ENCODE measurements at places on chromosomes 5 and 9.

DNA sequence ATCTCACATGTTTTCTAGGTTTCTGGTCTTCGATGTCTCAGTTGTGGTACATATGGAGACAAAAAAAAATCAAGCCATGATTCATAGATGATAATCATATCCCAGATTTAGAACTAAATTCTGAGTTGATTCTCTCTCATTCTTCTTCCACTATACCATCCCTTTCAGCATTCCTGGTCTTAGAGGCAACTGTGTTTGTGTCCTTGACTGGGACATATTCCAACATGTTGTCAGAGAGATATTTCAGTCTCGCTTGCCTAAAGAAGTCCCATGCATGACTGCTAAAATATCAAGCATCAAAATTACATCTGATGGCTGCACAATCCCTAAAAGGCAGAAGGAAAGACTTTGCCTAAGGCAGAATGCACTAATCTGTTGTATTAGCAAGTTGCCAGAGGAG is 236.6 kb downstream of the PSAT1 start:
- DNase-seq: no peak

DNA sequence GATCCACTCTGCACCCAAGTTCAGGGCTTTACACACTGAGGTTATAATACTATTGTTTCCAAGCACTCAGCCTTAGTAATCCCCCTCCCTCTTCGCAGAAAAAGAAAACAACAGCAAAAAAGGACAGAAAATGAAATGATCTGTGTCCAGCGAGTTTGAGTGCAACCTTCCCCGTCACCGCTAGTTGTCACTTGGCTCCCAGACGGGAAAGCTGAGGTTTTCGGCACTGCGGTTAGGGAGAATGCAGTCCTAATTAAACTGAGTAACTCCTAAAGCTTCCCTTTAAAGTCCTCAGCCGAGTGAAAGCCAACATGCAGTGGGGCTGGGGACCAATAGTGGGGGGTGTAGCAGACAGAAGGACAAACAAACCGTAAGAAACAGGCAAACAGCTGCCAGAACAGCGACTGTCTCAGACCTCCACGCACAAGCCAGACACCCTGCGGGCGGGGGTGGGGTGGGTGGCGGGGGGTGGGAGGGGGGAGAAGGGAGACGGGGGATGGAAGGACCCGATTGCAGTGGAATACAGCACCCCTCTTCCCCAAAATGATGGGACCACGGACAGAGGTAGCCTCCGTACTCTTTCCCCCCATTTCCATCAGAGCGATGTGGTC is 680 bp downstream of the GLRA1 start:
- no peak for DNase-seq

DNA sequence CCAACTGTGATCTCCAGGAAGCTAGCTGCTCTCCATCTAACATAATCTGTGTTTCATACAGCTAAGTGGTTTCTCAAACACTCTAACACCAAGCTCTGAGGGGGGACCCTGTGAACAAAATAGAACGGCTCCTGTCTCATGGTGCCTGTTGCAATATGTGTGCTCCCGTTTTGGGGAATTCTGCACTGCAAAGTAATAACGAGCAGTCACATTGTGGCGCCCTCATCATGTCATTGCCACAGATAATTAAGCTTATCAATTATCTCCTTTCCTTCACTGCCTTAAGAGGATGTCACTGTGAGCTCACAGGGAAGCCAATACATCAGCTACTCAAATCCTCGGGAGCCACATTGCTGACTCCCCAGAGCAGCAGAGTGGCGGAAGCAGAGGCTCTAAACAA is 416.2 kb downstream of the SPOCK1 start:
- no peak for DNase-seq

- DNase-seq: no peak
Measured at GRCh38 chr9:87278971-87279733, 218.5 kb upstream of the DAPK1 start.

GRCh38 chr5:40618926-40619325 is 60.8 kb upstream of the PTGER4 start:
- DNase-seq: no peak

DNA sequence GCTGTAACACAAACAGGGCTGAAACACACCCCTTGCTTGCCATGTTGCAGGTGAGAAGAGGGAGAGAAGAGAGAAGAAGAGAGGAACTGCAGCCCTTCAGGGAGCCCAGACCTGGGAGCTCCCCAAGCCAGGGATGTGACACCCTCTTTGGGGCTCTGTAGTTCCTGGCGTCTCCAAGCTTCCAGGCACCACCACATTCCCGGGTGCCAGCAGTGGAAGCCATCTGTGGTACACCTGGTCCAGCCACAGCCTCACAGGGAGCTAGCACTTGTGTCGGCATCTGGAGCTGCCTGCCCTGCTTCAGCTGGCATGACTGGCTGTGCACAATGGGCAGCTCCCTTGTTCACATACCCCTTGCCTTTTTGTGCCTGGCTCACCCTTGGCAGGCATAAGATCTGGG is 182.1 kb downstream of the DEPDC1B start:
- no peak for DNase-seq

DNA sequence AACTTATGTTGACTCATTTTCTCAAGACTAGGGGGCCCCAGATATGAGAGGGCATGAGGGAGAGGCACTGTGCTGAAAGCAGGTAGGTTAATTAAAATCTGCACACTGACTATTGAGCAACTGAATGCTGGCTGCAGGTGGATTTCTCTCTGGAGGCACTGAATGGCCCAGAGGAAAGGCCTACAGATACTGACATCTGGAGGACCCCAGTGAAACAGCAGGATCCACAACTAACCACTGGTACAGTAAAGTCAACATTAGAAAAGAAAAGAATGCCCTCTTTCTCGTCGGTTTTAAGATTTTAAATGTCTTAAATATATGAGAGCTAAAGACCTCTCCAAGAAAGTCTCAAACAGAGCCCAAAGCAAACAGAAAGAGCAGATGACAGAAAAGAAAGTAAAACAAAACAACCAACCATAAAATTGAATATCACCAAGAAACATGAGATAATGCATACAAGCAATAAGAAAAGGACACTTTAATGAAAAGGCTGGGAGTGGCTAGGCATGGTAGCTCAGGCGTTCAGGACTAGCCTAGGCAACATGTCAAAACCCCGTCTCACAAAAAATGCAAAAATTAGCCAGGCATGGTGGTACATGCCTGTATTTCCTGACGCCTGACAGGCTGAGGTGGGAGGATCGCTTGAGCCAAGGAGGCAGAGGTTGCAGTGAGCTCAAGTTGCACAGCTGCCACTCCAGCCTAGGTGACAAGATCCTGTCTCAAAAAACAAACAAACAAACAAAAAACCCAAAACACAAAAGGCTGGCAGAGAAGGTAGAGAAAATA is 43.3 kb downstream of the PUM3 start:
- DNase-seq: peak; percentile 51

- DNase-seq: peak; percentile 62
Measured at GRCh38 chr5:956941-957747, 51.5 kb upstream of the NKD2 start.

GRCh38 chr5:94024620-94025019 is 283.2 kb upstream of the POU5F2 start:
- DNase-seq: no peak

DNA sequence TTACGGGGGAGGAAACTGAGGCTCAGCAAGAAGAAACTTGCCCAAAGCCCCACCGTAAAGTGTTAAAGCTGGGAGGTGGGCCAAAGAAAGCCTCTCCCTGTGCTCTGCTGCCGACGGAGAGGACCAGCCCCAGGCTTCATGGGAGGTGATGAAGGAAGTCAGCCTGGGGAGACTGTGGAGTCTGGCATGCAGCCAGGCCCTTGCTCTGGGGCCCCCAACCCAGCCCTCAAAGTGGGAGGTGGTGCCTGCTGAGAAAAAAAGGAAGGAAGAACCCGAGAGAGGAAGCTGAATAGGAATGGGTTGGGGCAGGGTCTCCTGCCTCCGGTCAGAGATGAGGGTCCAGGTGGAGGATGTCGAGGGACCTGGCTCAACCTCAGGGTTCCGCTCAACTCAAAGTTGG is 3.8 kb downstream of the RNF44 start:
- no peak for DNase-seq

DNA sequence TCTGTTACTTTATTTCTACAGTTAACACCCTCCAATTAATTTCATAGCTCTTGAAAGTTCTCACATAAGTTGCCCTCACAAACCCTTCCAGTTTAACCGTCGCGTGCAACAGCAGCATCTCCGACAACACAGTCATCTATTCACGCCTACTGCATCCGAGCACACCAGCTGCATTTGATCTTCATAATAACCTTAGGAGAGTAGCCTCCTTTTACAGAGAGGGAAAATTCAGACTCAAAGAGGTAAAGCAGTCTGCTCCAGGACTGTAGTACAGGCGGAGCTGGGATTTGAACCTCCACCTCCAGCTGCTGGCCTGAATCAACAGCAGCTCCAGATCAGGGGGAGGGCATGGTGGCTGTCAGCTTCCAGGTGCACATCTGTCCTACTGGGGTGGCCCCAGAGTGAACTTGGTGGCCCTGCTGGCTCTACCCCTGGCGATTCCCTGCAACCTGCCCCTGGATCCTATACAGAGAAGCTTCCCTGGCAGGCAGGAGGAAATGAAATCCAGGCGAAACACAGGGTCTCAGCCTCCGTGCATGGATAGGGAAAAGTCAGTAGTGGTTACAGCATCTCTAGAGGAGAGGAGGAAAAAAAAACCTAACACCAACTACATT is 71.6 kb upstream of the UNC5A start:
- no peak for DNase-seq

DNA sequence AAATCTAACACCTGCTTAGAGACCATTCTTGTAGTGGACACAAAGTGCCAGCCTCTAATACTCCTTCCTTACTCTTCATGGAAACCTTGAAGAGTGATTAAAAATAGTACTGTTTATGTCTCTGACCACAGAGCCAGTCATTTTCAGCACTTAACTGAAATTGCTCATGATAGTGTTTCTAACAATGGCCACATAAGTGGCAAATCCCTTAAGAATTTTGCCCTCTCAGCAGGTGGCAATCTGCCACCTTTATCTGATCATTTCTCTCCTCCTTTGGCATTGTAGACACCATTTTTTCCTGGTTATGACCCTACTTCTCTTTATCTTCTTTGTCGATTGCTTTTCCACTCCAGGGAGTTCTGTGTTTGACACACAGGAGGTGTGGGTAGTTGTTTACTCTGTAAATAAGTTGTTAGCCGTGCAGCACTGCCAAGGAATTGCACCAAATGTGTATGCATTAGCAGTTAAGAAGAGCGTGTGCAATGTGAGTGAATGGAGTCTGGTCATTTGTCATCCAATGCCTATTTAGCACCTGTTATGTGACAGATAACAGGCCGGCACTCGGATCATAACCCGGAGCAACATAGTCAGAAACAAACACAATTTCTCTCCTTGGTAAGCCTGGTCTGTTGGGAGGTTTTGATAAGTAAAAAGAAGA is 36.8 kb upstream of the STARD4 start:
- DNase-seq: no peak

DNA sequence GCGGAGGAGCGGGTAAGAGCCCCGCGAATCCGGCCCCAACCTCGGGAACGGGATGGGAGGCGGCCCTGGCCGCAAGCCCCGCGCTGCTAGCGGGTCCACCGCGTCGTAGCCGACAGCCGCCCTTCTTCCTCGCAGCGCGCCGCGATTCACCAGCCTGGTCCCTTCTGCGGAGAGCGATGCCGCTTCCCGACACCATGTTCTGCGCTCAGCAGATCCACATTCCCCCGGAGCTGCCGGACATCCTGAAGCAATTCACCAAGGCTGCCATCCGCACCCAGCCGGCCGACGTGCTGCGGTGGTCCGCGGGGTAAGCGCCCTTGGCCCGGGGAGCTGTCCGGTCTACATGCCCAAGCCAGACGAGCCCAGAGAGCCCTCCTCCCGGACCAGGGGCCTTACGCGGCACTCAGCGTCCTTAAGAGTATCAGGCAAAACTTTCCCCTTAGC is 335 bp downstream of the ROPN1L start:
- DNase-seq: no peak

- DNase-seq: no peak
Measured at GRCh38 chr5:69432412-69433206, 17.7 kb downstream of the MARVELD2 start.

DNA sequence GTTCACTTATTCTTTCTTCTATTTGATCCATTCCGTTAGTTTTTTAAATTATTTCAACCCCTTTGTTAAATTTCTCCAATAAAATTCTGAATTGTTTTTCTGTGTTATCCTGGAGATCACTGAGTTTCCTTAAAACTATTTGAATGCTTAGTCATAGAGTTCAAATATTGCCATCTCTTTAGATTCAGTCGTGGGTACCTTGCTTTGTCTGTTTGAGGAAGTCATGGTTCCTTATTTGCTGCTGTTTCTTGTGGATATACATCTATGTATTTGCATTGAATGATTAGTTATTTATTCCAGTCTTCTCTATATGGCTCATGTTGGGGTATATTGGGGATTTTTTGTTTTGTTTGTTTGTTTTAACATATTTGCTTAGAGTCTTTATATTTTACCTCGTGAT is 80.6 kb downstream of the HINT1 start:
- DNase-seq: no peak

GRCh38 chr5:140174465-140175366 is at the start of gene CYSTM1:
Gene CYSTM1 (plus strand): TSS chr5:140175188. CDS start chr5:140194466, 19,278 bp downstream.
- peak; percentile 97 for DNase-seq

DNA sequence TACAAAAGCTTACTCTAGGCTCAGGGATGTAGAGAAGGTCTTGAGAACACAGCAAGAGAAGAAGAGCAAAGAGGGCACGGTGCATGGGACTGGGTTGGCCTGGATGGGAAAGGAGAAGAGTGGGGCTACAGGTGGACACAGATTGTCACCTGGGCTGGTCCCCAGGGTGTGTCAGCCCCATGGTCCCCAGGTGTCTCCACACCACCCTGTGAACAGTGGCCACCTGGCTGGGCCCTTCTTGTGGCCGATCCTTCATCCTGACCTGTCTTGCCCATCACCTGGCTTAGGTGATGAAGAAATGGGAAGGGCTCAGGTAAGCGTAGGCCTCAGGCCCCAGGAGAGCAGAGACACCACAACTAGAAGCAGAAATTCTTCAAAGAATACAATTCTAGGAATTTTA is 188.9 kb downstream of the TENT4A start:
- DNase-seq: no peak

DNA sequence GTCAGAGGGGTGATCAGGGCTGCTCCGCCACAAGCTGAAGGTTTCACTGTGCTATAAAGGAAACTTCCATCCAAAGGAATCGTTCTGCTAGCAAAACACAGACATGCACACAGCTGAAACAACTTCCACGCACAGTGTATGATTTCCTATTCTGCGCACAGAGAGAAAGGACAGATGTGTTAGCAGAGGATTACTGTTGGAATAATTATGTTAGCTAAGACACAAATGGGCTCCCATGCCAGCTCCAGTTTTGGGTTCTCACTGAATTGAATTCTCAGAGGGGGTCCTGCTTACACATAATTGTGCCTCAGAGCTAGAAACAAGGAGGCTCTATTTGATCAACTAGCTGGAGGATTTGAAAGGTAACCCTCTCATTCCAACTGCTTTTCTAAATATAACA is 352.4 kb downstream of the IRX2 start:
- DNase-seq: no peak

All from left kidney (tissue), 8 donors.